NCI-H226 (cell line): ENCODE measurements at places on chromosomes 2 and 18.
A peak's percentile ranks its signal among the peaks of the same experiment; 100 is the strongest.

- no peak for DNase-seq
Measured at GRCh38 chr2:24471662-24472061, 19.4 kb upstream of the NCOA1 start.

DNA sequence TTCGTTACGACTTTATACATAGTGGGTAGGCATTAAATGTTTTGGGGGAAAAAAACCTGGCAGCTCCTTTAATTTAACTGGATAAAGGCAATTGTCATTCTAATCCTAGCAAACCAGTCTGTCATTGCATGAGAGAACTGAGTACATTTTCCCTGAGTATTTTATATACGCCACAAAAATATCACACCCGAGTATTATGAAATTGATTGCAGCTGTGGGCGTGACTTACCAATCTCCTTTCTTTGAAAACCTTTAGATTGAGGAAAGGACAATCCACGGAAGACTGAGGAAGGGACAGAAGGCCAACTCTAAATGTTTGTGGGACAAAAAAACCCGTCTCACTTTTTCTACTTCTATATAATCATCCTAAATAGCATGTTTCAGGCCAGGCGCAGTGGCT lies 9.0 kb downstream of the TM4SF20 start:
- no peak for DNase-seq

DNA sequence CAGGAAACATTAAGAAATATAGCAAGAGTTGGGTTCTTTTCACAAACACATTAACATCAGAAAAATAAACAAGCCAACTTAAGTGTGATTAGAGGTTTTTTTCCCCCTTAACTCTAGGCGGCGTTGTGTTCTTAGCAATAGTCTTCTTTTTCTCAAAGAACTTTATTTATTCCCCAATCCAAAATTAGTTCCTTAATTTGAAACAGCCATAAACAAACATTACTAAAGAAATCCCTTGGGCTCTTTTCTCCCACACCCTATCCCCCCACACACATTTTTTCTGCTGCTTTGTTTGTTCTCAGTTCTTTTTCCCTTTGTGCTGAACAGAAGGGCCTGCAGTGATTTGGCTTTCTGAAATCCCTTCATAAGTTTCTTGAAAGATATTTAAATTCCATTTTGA lies 13.2 kb upstream of the MYO1B start:
- DNase-seq: no peak

DNA sequence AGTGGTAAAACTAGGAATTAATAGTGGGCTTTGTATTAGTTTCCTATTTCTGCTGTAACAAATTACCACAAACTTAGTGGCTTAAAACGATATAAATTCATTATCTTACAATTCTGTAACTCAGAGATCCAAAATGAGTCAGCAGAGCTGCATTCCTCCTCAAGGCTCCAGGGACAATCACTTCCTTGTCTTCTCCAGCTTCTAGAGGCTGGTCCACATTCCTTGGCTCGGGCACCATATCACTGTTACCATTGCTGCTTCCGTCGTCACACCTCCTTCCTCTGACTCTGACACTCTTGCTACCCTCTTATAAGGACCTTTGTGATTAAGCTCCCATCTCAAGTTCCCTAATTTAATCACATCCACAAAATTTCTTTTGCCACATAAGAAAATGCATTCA lies 567.8 kb upstream of the KLHL29 start:
- no peak for DNase-seq

DNA sequence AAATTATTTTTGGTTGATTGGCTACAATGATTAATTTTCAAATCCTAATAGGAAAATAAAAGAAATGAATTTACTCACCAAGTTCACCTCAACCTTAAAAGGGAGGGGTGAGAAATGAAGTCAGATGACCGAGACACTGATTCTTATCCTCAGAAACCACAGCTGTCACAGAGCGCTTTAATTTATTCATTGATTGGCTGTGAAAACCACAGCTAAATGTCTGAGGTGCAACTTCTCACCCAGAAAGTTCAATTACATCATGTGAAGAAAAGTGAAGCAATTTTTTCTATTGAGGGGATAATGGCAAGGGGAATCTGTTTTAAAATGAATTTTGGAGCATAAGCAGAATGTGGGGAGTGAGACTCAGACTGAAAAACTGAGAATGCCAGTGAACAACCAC lies 128.4 kb downstream of the RNF152 start:
- no peak for DNase-seq

GRCh38 chr2:111897924-111898702 lies at the start of gene MERTK:
Gene MERTK (plus strand): TSS chr2:111898607. CDS start chr2:111898736, 129 bp downstream.
- DNase-seq: peak; percentile 65

DNA sequence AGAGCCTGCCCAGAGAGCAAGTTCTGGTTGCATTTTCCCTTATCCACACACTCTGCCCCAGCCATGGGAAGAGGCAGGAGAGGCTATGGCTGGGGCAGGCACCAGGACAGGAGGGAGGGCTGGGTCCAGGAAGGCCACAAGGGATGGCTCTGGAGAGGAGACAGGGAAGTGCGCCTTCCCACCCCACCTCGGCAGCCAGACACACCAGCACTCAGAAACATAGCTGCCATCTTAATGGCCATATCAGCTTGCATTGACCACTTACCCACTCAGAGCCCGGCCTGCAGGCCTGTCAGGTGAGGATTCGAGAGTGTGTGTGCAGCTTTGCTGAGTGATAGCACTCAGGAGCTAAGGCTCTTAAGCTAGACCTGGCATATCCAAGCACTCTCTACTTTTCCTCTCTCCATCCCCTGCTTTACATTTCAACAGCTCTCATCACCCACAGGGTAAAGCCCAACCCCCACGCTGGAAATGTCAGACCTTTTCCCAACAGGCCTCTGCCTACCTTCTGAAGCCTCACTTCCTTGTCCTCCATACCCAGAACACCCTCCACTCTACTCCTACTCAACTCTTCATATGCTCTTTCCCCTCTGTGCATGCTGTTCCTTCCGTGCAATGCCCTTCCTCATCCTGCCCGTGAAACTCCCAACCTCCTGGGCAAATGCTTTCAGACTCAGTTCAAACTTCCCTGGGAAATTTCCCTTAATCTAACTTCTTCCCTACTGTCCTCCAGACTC lies 147.9 kb downstream of the TNS1 start:
- DNase-seq: no peak

DNA sequence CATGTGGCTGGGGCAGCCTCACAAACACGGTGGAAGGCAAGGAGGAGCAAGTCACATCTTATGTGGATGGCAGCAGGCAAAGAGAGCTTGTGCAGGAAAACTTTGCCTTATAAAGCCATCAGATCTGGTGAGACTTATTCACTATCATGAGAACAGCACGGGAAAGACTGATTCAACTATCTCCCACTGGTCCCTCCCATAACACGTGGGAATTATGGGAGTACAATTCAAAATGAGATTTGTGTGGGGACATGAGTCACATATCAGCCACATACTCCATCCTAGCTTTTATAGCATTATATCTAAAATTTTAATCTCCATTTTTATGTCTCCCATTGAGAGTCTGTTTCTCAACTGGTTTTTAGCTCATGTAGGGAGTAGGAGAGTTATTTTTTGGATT lies 45.7 kb downstream of the ICOS start:
- DNase-seq: no peak

- DNase-seq: no peak
Measured at GRCh38 chr2:144999071-144999875, 479.4 kb upstream of the ZEB2 start.

- DNase-seq: peak; percentile 26
Measured at GRCh38 chr18:57921708-57922107, 118.6 kb upstream of the ATP8B1 start.

DNA sequence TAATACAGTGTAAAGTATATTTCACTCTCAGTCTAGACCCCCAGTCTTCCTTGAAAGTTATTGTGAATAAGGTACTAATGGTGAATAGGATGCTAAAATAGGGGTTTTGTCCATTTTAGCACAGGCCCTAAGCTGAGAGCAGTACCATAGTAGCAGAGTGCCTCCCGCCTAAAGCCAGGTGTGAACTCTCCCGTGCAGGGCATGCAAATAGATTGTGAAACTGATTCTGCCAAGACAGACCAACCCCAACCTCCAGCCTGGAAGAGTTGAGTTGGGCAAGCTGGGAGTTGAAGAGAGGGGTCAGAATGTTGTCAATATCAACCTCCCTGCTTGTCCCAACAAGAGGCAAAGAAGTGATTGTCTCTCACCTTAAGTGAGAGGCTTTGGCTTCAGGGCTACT lies 97.4 kb upstream of the CYRIA start:
- DNase-seq: no peak

- DNase-seq: no peak
Measured at GRCh38 chr2:33443274-33443829, 33.1 kb upstream of the RASGRP3 start.

DNA sequence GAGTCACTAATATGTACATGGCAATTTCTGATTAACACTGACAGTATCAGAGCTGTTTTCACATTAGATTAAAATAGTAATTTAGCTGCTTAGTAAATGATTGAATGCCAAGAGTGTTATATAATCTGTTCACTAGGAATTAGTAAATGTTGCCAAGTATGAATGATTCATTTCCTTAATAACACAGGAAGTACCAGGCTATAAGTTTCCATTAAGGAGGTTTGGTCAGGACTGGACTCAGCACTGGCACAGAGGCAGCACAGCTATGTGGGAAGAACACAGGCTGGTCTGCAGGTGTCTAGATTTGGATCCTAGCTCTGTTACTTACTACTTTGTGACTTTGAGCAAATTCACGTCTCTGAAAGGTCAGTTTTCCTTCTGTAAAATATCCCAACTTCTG lies 97.2 kb downstream of the TDRD15 start:
- peak; percentile 74 for DNase-seq

DNA sequence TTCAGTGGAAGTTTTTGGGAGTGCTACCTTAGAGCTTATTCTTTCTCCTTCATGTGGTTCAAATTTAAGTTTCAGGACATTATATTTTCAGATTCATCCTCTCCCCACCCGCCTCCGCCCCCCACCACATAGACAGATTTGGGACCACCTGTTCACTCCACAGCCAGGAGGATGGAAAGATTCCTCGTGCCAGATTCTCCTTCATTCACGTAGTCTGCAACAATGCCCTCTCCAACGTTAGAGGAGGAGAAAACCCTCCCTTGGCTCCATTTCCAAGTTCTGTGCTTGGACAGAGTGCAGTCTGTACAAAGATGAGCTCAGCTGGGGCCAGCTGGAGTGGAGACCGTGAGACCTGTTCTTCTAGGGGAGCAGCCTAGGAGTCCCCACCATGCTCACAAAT lies 26.2 kb downstream of the POU3F3 start:
- no peak for DNase-seq

DNA sequence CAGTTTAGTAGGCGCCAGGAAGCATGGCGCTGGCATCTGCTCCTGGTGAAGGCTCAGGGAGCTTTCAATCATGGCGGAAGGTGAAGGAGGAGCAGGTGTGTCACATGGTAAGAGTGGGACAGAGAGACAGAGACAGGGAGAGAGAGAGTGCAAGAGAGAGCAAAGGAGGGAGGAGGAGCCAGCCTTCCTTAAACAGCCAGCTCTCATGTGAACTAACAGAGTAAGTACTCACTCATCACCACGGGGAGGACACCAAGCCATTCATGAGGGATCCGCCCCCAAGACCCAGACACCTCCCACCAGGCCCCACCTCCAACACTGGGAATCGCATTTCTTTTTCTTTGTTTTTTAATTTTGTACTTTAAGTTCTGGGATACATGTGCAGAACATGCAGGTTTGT lies 40.8 kb upstream of the CLASP1 start:
- no peak for DNase-seq

- no peak for DNase-seq
Measured at GRCh38 chr2:117949806-117950205, 64.1 kb downstream of the CCDC93 start.

- DNase-seq: no peak
Measured at GRCh38 chr2:48855142-48855541, 99.6 kb upstream of the LHCGR start.

GRCh38 chr2:105674401-105674800 lies 70.3 kb upstream of the NCK2 start:
- DNase-seq: no peak

GRCh38 chr2:149029307-149029965 lies 9.1 kb upstream of the LYPD6B start:
- DNase-seq: no peak

- DNase-seq: peak; percentile 90
Measured at GRCh38 chr2:63614983-63615945, 26.5 kb downstream of the MDH1 start.

GRCh38 chr2:144332356-144333142 lies 187.4 kb downstream of the ZEB2 start:
- DNase-seq: peak; percentile 73

DNA sequence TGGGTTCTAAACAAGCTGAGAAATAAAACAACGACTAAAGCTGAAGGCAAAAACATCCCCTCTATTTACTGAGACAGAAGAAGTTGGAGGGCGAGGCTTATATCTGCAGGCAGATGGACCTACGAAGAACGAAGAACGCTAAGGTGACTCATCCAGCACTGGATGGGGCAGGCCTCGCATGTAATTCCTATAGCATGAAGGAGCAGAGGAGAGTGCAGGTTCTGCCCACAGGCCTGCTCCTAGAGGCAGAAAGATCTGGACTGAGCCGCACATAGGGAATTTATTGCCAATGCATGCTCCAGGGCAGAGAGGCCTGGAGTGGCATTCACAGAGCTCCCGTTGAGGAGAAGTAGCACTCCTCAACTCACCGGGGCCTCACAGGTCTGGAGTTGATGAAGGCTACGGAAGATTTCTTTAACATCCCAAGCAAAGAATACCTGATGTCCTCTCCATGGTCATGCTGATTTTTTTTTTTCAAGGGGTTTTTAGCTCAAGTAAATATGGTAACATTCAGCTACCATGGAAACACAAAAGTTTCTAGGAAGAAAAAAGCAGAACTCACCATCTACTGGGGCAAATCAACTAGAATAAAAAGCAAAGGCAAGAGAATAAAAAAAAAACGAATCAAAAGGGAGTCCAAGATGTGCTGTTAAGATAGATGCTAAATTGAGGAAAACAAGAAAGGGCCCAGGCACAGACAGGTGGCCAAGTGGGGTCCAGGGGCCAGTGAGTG lies 10.4 kb upstream of the METTL21A start:
- peak; percentile 75 for DNase-seq

DNA sequence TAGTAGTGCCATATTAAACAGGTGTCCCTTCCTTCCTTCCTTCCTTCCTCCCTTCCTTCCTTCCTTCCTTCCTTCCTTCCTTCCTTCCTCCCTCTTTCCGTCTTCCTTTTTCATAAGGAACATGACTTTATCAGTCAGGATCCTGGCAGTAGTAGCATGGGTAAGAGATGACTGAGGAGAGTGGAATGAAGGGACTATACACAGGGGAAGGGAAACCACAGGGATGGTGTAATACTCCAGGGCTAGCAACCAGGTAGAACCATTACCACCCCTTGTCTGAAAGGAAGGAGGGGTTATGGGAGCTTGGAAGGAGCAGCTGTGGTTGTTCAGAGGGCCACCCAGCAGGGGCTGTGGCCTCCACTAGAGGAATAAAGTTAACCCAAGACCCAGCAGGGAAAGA lies 23.2 kb upstream of the KDM3A start:
- peak; percentile 91 for DNase-seq

- DNase-seq: peak; percentile 81
Measured at GRCh38 chr2:58107803-58108710, 61.5 kb downstream of the VRK2 start.

- no peak for DNase-seq
Measured at GRCh38 chr2:24824966-24825882, 32.0 kb downstream of the CENPO start.
